Stimulated activated CD8-positive, alpha-beta memory T cell treated with anti-CD3 and anti-CD28 coated beads, Interleukin-12 subunit alpha, Interleukin-12 subunit beta, amount 100 ng/mL, for 4 hours (primary cell): ENCODE measurements at places on chromosomes 6 and 20.

- DNase-seq = no peak
These were observed 22.4 kb downstream of the PTGIS start for GRCh38 chr20:49545572-49545971.

- no peak for DNase-seq
These were observed 432 bp upstream of the KHDRBS2 start for GRCh38 chr6:62286470-62286843.

- no peak for DNase-seq
These were observed 134.0 kb upstream of the HCRTR2 start for GRCh38 chr6:55040102-55040848.

DNA sequence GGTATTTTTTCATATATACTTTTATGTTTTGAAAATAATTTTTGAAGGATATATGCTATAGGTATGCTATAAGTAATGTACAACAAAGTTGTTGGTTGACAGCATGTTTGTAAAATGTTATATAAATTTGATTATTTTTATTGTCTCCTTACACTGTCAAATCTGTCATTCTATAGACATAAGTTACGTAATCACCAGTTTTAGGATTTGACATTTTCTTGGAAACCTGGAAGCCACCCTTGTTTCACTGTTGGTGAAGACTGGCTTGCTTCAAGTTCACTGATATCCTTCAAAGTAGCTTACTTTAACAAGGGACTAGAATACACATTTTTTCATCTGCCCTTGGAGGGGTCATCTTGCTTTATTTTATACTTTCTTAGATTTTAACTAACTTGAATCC is 1288.6 kb upstream of the EYS start:
- DNase-seq = no peak

DNA sequence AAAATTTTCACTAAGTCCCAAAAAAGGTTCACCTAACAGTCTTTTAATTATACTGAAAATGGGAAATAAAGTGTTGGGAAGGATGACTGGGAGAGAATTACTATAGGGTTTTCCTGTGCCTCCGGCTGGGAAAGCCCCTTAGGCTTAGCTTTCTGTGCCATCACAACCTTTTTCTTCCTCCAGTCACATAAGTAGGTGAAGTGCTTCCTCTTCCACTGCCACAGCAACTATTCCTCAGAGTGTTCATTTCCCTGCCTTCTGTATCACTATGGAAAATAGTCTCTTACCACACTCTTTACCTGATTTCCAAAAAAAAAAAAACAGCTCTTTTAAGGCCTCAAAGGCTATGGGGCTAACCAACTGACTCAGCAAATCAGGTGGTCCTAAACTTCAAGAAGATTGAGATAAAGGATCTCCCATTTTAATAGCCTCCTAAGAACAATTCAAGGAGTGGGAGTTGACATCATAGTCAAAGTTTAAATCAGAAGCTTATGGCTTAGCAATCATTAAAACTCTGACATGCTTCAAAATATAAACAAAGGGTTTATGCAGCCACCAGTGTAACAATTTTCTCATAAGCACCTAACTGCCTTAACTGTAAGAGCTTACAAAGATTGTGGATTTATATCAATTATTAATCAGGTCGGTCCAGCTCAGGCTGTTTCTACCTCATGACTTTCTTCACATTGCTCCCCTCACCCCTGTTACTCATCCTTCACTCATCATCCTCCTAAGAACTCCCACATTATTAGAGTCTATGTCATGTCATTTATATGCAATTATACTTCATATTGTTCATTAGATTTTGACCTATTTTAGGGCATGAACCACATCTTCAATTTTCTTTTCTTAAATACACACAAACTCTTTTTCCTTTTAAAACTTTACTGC is 95.3 kb downstream of the RNGTT start:
- no peak for DNase-seq

DNA sequence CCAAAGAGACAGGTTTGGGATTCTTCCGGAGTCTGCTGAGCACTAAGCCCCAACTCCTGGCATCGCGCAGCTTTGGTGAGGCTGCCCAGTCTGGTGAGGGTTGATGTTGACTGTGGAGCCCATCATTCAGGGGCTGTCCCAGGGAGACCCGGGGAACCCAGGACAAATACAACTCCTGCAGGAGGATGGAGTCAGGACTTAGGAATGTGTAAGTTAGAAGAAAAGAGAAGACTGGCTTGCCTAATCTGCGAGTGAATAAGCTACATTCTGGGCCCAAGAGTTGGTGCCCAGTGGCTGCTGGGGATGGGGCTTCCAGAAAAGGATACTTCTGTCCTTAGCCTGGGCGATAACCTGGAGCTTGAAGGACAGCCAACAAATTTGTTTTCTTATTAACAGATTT is 47.9 kb downstream of the STK35 start:
- DNase-seq = no peak

DNA sequence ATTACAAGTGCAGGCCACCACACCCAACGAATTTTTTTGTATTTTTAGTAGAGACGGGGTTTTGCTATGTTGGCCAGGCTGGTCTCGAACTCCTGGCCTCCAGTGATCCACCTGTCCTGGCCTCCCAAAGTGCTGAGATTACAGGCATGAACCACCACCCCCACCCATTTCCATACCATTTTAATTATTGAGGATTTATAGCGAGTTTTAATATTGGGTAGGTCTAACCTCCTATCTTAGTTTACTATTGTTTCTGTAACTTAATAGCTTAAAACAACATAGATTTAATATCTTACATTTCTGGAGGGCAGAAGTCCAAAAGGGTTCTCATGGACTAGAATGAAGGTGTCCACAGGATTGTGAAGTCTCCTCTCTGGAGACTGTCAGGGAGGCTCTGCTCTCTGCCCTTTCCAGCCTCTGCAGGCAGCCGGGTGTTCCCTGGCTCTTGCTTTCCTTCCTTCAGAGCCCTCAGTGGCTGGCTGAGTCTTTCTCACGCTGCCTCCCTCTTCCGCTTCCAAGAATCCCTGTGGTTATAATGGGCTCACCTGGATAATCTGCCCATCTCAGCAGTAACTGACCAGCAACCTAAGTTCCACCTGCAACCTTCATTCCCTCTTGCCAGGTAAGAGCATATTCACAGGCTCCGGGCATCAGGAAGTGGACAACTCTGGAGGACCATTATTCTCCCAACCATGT is 18.6 kb upstream of the BCAS4 start:
- no peak for DNase-seq

- DNase-seq = no peak
These were observed 163.4 kb upstream of the HEY2 start for GRCh38 chr6:125586074-125586473.

GRCh38 chr20:11457488-11457887 is 460.2 kb upstream of the BTBD3 start:
- no peak for DNase-seq

GRCh38 chr6:219641-220198 is 72.6 kb upstream of the DUSP22 start:
- no peak for DNase-seq

- no peak for DNase-seq
These were observed 137.4 kb upstream of the SLC22A23 start for GRCh38 chr6:3594201-3594600.
